Right renal cortex interstitium (tissue), 3 donors: ENCODE measurements at places on chromosomes 6 and 20. TPM values are rescaled to one million over a fixed set of nuclear protein-coding genes. Genes with fewer than 3 reads are reported as not detected.

CDH26 gene
- 0.44 TPM for polyA plus RNA-seq

- no peak for DNase-seq
Measured at GRCh38 chr20:47792021-47792618, 6.8 kb upstream of the SULF2 start.

GRCh38 chr6:4487538-4487937 is 288.7 kb upstream of the CDYL start:
- DNase-seq = no peak

- no peak for DNase-seq
Measured at GRCh38 chr6:77180326-77180725, 283.0 kb downstream of the HTR1B start.

- no peak for DNase-seq
Measured at GRCh38 chr6:106790149-106790770, 160.9 kb downstream of the QRSL1 start.

DNA sequence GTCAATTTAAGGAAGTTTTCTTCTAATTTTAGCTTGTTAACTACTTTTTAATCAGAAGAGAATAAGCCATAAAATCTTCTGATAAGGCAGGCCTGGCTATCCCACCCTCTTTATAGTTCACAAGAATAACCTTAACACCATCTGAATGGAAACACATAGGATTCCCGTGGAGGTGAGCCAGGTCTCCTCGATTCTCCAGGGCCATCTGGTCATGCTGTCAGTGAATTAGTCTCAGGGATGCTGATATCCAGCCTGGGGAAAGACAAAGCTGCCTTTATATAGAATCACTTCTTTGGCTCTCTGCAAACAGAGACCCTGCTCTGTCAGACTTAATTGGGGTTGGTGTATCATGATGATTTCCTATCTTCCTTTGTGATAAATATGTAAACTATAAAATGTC is 30.1 kb upstream of the TAGAP start:
- DNase-seq = no peak

DNA sequence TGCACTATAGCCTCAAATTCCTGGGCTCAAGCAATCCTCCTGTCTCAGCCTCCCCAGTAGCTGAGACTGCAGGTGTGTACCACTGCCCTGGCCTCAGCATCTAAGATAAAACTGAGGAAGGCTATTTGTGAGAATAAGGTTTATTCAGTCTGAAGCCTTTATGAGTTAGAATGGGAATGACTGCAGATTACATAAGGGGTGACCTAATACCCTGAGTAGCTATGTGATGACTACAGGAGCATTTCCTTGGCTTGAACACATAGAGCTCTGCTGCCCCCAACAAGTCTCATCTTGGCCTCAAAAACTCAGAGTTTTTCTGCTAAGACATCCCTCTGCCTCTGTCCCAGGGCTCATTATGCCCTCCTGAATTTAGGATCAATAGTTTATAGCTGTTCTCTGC is 7.6 kb downstream of the GSS start:
- no peak for DNase-seq

DNA sequence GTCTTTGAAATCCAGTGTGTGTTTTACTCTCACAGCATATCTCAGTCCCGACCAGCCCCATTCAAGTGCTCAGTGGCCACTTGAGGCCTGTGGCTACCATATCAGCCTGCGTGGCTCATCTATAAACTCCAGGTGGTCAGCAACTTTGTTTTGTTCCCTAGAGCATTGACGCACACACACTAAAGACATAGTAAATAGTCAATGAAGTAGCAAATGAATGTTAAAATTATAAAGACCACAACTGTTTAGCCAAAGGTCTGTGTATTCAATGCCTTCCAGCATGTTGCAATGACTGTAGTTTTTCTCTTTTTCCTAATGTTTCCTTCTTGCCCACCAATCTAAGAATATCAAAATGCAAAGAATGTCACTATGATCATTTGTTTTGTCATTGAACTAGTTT is 238.2 kb upstream of the ZNF217 start:
- DNase-seq = no peak

- DNase-seq = peak; percentile 64
Measured at GRCh38 chr6:107691062-107691751, 132.9 kb downstream of the SCML4 start.

DNA sequence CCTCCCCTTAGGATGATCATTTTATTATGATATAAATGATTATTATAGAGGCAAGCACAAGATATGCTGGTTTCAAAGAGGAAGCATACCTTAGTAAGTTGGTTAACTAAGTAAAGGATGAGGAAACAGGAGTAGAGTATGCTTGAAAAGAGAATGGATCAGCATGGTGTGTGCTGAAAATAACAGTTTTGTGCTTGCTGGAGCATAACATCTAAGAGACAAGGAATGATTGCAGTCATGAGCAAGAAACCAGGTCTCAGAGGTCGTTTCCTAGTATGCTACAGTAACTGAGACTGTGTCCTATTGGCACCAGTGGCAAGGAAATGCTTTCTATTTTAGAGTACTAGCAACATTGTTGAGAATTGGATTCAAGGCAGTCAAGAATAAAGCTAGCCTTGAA is 34.1 kb downstream of the CDC40 start:
- DNase-seq = no peak

ECT2L gene
- polyA plus RNA-seq = 0.28 TPM

DNA sequence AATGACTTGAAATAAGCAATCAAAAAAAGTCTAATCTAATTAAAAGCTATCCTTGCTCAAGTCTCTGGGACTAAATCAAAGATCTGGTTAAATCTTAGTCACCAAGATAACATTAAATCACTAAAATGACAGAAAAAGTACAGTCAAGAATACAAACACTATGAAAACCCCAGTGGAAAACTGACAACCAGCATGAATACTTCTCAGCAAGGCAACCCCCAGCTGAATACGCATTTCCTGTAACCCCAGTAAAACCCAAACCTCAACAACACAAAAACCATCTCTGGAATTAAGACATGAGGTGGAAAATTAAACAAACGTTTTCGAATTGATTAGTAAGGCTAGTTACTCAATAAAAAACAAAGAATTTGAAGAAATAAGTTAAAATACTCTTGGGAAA is 23.7 kb upstream of the ZC3H12D start:
- no peak for DNase-seq

GRCh38 chr20:53751620-53752318 is 158.1 kb upstream of the ZNF217 start:
- no peak for DNase-seq

LY6G6D gene
- polyA plus RNA-seq = not detected

ID1 gene
- polyA plus RNA-seq = 156 TPM

- no peak for DNase-seq
Measured at GRCh38 chr6:118678866-118679265, 27.5 kb upstream of the CEP85L start.

DNA sequence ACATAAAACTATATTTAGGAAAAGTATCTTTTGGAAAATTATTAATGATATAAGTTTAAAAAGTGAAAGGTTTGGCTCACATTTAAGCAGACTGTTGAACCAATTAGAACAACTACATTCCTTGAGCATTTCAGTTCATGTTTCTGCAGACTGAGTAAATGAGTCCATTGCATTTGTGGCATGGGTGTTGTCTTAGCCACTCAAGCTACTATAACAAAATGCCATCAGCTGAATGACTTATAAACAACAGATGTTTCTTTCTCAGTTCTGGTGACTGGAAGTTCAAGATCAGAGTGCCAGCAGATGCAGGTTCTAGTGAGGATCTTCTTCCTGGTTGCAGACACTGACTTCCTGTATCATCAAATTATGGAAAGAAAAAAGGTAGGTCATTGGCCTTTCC is 67.1 kb upstream of the SLC2A12 start:
- DNase-seq = no peak

GRCh38 chr6:161436106-161436876 is 162.4 kb upstream of the AGPAT4 start:
- DNase-seq = no peak

BNIP5 gene
- 0.20 TPM for polyA plus RNA-seq

ZDHHC14 gene
- 18.5 TPM for polyA plus RNA-seq

CST1 gene
- not detected for polyA plus RNA-seq

GRCh38 chr20:34300256-34300806 is 2.8 kb downstream of the AHCY start:
- DNase-seq = no peak

GRCh38 chr6:75217193-75217592 is 11.3 kb upstream of the COL12A1 start:
- no peak for DNase-seq

GRCh38 chr6:42140756-42141602 is 1.4 kb downstream of the C6orf132 start:
- DNase-seq = no peak

DNA sequence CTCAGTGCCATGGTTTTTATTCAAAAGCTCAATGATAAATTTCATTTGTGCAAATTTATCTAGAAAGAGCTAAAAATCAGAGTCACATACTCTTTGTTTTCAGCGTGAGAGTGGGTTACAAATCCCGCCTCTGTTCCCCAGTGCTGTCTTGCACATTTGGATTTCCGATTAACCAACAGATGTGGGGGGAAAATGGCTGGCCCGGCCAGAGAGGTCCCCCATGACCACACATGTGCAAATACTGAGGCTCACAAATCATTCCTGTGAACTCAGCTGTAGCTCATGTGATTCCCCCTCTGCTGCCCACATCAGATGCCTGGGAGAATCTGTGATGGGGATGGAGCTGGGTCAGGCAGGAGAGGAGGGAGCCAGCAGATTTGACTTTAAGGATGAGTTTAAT is 168.7 kb downstream of the PAX1 start:
- DNase-seq = no peak

STMND1 gene
- 0.26 TPM for polyA plus RNA-seq
